Stomach (tissue), 19 donors: ENCODE measurements at places on chromosomes 5 and 9. TPM values are rescaled to one million over a fixed set of nuclear protein-coding genes. Genes with fewer than 3 reads are reported as not detected.

Gene SARDH
- 2.3 TPM for total RNA-seq

Gene GRXCR2
- total RNA-seq = not detected

GRCh38 chr9:126745574-126746411 lies 59.0 kb upstream of the ZBTB43 start:
- H3K27ac ChIP-seq = no peak overlapping the region
- H3K4me1 ChIP-seq = no peaks in the 10 kb centered on the region
- no peaks in the 10 kb centered on the region for H3K36me3 ChIP-seq
- no peak for DNase-seq
- H3K4me3 ChIP-seq = no peak overlapping the region

GRCh38 chr9:131539223-131539923 lies 6.0 kb upstream of the PRRT1B start:
- no peak for DNase-seq
- no peak overlapping the region for H3K27ac ChIP-seq
- H3K27me3 ChIP-seq = no peaks in the 10 kb centered on the region
- no peaks in the 10 kb centered on the region for H3K36me3 ChIP-seq
- H3K4me3 ChIP-seq = no peak overlapping the region

- H3K4me1 ChIP-seq = no peaks in the 10 kb centered on the region
- H3K4me3 ChIP-seq = no peak overlapping the region
- H3K36me3 ChIP-seq = no peaks in the 10 kb centered on the region
- no peak for DNase-seq
- no peak overlapping the region for H3K27ac ChIP-seq
- no peaks in the 10 kb centered on the region for H3K27me3 ChIP-seq
Observed at GRCh38 chr5:45109636-45110035, 300.9 kb downstream of the MRPS30 start.

- H3K27me3 ChIP-seq = no peaks in the 10 kb centered on the region
- no peaks in the 10 kb centered on the region for H3K36me3 ChIP-seq
- H3K27ac ChIP-seq = no peak overlapping the region
- no peaks in the 10 kb centered on the region for H3K4me1 ChIP-seq
Observed at GRCh38 chr5:156396063-156396829, 69.3 kb downstream of the SGCD start.

GRCh38 chr9:125972012-125972729 lies 225.0 kb downstream of the PBX3 start:
- no peaks in the 10 kb centered on the region for H3K4me1 ChIP-seq
- no peak overlapping the region for H3K4me3 ChIP-seq
- H3K27ac ChIP-seq = no peak overlapping the region
- no peaks in the 10 kb centered on the region for H3K27me3 ChIP-seq
- DNase-seq = no peak

Gene INSYN2B
- total RNA-seq = not detected

DNA sequence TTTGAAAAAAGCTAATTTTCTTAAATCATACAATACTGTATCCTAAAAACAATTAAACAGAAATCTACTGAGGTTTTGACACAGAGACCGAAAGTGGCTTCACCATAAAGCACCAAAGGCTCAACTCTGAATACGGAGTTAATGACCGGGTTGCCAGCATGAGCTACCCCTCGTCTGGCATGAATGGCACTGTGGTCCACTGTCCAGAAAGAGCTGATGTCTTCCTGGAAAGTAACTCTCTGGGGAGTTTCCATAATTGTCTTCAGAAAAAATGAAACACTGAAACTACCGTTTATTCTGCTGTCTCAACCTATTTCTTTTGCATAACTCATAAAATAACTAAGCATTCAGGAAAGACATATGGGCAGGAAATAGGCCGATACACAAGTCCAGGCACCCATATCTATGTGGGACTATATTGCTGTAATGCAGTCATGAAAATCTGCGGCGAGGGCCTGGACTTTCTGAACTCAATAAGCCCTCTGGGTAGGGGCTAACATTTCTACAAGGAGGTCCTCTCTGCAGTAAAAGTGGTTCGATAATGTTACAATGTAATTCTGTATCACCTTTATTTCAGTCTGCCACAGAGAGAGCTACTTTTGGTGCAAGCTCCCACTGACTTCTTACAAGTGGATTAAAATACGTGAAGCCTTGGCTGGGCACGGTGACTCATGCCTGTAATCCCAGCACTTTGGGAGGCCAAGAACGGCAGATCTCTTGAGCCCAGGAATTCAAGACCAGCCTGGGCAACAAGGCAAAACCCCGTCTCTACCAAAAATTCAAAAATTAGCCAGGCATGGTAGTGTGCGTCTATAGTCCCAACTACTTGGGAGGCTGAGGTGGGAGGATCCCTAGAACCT lies 52.4 kb downstream of the ANKH start:
- no peak overlapping the region for H3K4me3 ChIP-seq
- H3K27me3 ChIP-seq = no peaks in the 10 kb centered on the region
- H3K27ac ChIP-seq = no peak overlapping the region
- H3K4me1 ChIP-seq = no peaks in the 10 kb centered on the region

GRCh38 chr9:129732946-129733631 lies 19.8 kb downstream of the PTGES start:
- no peak overlapping the region for H3K27ac ChIP-seq
- no peaks in the 10 kb centered on the region for H3K4me1 ChIP-seq
- peaks cover 21% of the 10 kb centered on the region for H3K27me3 ChIP-seq

DNA sequence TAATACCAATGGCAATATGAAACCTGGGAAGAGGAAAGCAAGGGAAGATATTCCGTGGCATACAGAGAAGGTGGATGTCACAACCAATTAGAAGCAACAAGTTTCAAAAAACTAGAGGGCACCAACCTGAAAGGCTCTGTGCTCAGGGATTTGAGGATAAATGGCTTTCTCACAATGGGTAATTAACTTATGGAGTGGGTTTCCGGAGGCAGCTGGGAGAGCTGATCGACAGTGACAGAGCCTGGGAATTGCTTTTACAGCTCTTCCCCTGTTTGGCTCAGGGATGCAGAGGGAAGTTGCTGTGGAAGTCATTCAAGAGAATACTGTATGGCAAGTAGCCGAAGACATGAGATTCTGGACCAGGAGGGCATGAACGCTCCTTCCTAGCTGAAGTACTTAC lies 237.0 kb downstream of the KIF4B start:
- H3K36me3 ChIP-seq = no peaks in the 10 kb centered on the region
- no peak for DNase-seq
- H3K4me1 ChIP-seq = no peaks in the 10 kb centered on the region
- no peak overlapping the region for H3K27ac ChIP-seq
- no peak overlapping the region for H3K4me3 ChIP-seq
- no peaks in the 10 kb centered on the region for H3K27me3 ChIP-seq

DNA sequence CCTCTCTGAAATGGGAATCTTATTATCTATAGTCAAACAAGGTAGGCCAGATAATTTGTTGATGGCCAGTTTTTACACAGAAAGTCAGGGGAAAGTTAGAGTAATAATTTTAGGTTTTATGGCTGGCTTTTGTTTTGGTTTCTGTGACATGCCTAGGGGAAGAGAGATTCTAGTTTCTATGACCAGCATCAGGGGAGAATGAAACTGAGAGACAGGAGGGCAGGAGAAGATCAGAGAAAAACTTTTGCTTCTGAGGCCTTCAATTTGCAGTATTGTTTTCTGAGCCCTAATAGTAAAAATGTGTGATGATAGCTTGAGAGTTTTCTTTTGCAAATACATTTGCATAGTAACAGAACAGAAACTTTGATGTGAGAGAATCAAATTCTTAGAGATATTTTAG lies 564.3 kb downstream of the ZNF608 start:
- no peaks in the 10 kb centered on the region for H3K27me3 ChIP-seq
- DNase-seq = no peak
- H3K27ac ChIP-seq = no peak overlapping the region
- H3K4me3 ChIP-seq = no peak overlapping the region

Gene SHROOM1
- total RNA-seq = 264 TPM

DNA sequence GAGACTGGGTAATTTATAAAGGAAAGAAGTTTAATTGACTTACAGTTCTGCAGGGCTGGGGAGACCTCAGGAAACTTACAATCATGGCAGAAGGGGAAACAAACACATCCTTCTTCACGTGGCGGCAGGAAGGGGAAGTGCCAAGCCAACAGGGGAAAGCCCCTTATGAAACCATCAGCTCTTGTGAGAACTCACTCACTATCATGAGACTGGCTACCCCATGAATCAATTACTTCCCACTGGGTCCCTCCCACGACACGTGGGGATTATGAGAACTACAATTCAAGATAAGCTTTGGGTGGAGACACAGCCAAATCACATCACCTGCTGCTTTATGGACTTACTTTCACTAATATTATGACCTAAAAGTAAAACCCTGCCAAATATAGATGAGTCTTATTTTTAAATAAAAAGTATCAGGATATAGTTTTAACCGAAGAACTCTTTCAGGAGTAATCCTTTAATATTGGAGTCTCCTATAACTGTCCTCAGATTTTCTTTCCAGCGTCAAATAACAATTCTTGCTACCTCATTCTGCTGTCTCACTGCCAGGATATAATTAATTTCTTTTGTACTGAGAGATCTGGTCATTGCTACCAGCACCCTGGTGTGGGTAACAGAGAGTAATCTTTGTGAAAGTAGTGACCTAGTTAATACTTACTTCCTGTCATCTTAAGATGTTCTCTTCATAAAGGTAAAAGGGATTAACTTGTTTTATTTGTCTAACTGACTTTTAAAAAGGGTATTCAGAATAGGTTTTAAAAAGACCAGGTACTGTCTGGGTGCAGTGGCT lies 68.6 kb downstream of the NLN start:
- H3K36me3 ChIP-seq = peaks cover 28% of the 10 kb centered on the region
- no peak overlapping the region for H3K27ac ChIP-seq
- H3K27me3 ChIP-seq = no peaks in the 10 kb centered on the region
- no peaks in the 10 kb centered on the region for H3K4me1 ChIP-seq
- no peak overlapping the region for H3K4me3 ChIP-seq

Gene KIF3A
- total RNA-seq = 19.3 TPM

- no peak overlapping the region for H3K27ac ChIP-seq
- H3K4me3 ChIP-seq = no peak overlapping the region
- H3K36me3 ChIP-seq = no peaks in the 10 kb centered on the region
- no peaks in the 10 kb centered on the region for H3K27me3 ChIP-seq
- no peaks in the 10 kb centered on the region for H3K4me1 ChIP-seq
- DNase-seq = no peak
Observed at GRCh38 chr5:135691044-135691443, 112.3 kb upstream of the CXCL14 start.

Gene DRD1
- total RNA-seq = not detected

- H3K36me3 ChIP-seq = peaks cover 9% of the 10 kb centered on the region
- peaks cover 20% of the 10 kb centered on the region for H3K4me1 ChIP-seq
- H3K4me3 ChIP-seq = no peak overlapping the region
Observed at GRCh38 chr5:39016587-39017275, 57.5 kb downstream of the RICTOR start.

DNA sequence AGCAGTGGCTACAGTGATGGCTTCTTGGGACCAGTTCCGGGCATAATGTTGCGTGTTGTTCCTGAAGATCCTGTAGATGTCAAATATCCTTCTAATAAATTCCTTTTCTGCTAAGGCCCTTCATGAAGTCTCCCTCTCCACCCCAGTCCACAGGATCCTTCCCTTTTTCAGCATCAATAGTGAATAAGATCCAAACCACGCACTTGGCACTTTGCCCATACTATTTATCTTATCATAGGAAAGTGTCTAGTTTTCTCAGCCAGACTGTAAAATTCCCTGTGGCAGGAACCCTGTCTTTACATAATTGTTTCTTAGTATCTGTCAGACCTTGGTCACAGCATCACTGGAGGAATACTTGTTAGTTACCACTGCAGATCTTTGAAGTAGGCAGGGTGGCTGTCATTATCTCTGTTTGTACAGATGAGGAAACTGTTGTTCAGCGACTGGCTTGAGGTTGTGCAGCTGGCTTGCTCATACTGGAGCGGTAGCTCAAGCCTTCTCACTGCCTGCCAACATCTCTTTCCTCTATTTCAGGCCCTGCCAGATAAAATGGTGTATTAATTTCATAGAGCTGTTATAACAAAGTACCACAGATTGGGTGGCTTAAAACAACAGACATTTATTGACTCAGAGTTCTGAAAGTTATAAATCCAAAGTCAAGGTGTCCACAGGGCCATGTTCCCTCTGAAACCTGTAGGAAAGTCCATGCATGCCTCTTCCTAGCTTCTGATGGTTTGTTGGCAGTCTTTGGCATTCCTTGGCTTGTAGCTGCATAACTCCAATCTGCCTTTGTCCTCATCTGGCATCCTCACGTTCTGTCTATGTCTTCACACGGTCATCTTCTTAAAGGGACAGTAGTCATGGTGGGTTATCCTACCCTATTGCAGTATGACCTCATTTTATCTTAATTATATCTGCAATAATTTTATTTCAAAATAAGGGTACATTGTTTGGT lies 33.5 kb upstream of the APC start:
- no peak overlapping the region for H3K27ac ChIP-seq
- no peak for DNase-seq
- H3K4me3 ChIP-seq = no peak overlapping the region
- no peaks in the 10 kb centered on the region for H3K36me3 ChIP-seq
- H3K27me3 ChIP-seq = no peaks in the 10 kb centered on the region

- no peaks in the 10 kb centered on the region for H3K27me3 ChIP-seq
- no peak overlapping the region for H3K4me3 ChIP-seq
- no peaks in the 10 kb centered on the region for H3K36me3 ChIP-seq
- H3K27ac ChIP-seq = no peak overlapping the region
Observed at GRCh38 chr5:5783021-5783420, 360.5 kb downstream of the ICE1 start.

GRCh38 chr9:138059196-138059595 lies 181.6 kb downstream of the CACNA1B start:
- H3K4me3 ChIP-seq = no peak overlapping the region
- no peaks in the 10 kb centered on the region for H3K27me3 ChIP-seq
- H3K36me3 ChIP-seq = no peaks in the 10 kb centered on the region
- H3K27ac ChIP-seq = no peak overlapping the region
- DNase-seq = no peak

GRCh38 chr5:132342291-132343180 lies 27.0 kb upstream of the SLC22A5 start:
- no peaks in the 10 kb centered on the region for H3K27me3 ChIP-seq
- no peak overlapping the region for H3K27ac ChIP-seq
- no peaks in the 10 kb centered on the region for H3K36me3 ChIP-seq

Gene RNF183
- total RNA-seq = not detected

Gene DBH
- not detected for total RNA-seq

DNA sequence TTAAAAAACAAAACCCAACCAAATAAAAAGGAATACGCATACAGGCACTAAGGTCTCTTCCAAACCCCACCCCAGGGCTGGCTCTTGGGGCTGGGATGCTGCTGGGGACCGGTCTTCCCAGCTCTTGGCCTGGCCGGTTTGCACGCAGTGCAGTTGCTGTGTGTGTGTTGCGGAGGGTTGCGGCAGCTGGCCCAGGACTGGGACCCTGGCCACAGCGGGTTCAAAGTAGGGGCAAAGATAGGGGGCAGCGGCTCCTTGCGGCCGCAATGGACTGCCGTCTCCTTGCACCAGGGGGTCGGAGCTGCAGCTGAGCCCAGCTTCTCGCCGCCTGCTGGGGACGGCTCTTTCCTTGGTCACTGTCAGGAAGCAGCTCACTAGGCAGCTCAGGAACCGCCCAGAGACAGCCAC lies 5.0 kb downstream of the DMRT3 start:
- peaks cover 74% of the 10 kb centered on the region for H3K27me3 ChIP-seq
- no peak for DNase-seq
- H3K27ac ChIP-seq = no peak overlapping the region
- no peak overlapping the region for H3K4me3 ChIP-seq
- no peaks in the 10 kb centered on the region for H3K36me3 ChIP-seq
